ENCODE measurements at places on chromosomes 1 and 21.

DNA sequence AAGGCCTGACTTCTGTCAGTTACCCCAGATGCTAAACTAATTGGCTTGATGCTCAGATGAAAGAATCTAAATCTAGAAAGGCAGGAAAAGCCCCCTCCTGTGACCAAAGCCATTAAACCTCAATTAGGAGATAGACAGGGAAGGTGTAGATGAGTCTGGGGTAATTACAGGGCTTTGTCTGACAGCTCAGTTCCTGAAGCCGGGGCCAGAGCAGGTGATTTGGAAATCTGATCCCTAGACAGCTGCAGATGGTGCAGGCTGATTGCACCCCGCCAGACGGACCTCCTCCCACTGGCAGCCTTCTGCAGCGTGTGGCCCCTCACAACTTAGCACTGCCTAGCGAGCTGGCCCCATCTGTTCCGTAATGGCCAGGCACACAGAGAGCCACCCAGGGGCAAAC lies 395.1 kb downstream of the HLX start:
- DNase-seq, result no peak

- no peak for DNase-seq
Measured at GRCh38 chr1:47440599-47441081, 2.8 kb downstream of the FOXD2 start.

DNA sequence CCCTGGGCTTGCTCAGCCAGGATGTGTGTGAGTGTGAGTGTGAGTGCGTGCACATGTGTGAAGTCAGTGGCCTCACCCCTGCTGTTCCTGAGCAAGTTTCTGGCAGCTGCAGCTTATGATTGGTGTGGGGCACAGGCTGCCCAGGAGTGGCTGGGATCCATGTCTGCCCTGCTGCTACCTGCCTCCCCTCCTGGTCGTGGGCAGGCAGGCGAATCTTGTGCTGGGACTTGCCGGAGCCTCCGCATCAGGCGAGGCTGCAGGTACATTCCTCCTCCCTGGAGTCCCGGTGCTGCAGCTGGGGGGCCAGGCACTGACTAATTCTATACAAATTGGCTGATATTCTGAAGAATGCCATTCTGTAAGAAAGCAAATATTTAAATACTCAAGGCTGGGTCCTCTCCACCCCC lies 85.6 kb upstream of the WNT4 start:
- no peak for DNase-seq

GRCh38 chr1:51421964-51422363 lies 91.6 kb upstream of the TTC39A start:
- no peak for DNase-seq

- no peak for DNase-seq
Measured at GRCh38 chr1:79198832-79199231, 192.3 kb upstream of the ADGRL4 start.

DNA sequence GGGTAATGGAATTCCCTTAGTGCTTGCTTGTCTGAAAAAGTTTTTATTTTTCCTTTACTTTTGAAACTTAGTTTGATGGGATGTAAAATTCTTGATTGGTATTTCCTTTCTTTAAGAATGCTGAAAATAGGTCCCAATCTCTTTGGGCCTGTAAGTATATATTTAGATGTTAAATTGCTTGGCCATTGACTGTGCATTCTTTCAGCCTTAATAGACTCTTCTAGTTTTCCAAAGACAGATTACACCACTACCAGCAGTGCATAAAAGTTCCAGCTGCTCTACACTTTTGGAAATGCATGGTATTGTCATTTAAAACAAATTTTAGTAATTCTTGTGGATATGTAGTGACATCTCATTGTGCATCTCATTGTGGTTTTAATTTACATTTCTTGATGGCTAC lies 464.8 kb upstream of the USP24 start:
- DNase-seq, result no peak

- DNase-seq, result no peak
Measured at GRCh38 chr1:61299463-61299862, 217.1 kb downstream of the NFIA start.

GRCh38 chr1:153612111-153612754 lies 704 bp downstream of the S100A16 start:
- DNase-seq, result no peak

DNA sequence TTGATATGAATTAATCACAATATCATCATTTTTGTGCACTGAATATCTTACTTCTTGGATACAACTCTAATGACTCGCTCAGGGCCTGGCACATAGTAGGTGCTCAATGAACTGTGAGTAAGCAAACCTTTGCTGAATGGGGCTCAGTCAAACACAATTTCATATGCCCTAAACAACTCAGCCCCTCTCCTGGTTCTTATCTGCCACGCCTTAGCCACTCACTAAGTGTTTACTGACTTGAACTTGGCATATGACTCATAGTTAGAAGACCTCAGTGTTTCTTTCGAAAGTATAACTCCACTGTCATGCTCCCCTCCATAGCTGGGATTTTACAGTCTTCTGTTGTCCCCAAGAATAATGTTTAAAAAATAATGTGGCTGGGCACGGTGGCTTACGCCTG lies 4.8 kb upstream of the IFNLR1 start:
- no peak for DNase-seq

DNA sequence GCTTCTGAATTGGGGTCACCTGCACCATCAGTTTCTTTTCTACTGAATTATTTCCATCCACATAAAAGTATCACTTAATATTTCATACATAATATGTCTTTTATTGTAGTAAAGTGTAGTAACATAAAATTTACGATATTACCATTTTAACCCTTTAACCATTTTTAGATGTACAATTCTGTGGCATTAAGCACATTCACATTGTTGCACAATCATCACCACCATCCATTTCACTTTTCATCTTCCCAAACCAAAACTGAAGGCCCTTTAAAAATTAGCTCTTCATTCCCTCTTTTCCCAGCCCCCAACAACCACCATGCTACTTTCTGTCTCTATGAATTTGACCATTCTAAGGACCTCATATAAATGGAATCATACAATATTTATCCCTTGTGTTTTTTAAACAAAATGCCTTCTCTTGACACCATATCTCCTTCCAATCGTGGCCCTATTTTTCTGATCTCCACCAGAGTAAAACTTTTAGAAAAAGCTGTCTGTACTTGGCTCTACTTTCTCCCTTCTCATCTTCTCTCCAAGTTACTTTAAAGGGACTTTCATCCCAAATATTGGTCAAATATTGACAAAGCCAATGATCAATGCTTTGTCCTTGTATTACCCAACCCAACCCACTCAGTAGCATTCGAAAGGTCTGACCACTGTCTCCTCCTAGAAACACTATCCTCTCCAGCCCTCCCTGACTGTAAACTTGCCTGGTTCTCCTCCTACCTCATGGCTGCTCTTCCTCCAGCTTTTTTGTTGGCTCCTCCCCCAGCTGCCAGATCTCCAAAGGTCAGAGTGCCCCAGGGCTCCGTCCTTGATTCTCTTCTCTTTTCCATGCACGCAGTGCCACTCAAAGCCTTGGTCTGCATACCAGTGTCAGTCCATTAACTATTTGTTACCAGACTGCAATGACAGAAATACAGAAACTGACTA lies 44.7 kb downstream of the SLC30A10 start:
- DNase-seq, result no peak

GRCh38 chr1:86419277-86419903 lies 4.6 kb upstream of the CLCA2 start:
- DNase-seq, result no peak

- DNase-seq, result no peak
Measured at GRCh38 chr1:98055457-98055856, 134.6 kb upstream of the DPYD start.
